ENCODE measurements at places on chromosomes 1 and 21.

DNA sequence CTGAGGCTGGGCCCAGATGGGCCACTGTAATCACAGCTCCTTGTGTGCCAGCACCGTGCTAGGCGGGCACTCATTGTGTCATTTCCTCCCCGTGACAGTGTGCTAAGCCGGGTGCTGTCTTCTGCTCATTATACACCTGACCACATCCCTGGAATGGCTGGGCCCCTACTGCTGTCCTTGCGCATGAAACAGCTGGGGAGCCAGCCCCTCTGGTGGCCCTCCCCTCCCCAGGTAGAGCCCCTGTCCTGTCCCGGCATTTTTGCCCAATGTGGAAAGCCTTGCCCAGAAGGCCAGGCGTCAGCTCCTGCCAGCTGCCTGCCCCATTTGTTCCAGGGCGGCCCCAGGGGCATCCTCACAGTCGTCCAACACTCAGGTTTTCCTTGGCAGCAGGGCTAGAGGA, 107.4 kb upstream of the CASZ1 start:
- DNase-seq = no peak

- peak; percentile 34 for DNase-seq
Measured at GRCh38 chr1:153474347-153474746, 13.9 kb upstream of the S100A7 start.

- DNase-seq = no peak
Measured at GRCh38 chr1:219582865-219583264, 30.0 kb downstream of the ZC3H11B start.

- peak; percentile 38 for DNase-seq
Measured at GRCh38 chr21:15986277-15986676, 256.5 kb downstream of the USP25 start.

GRCh38 chr1:68093737-68094136, 43.3 kb upstream of the DIRAS3 start:
- DNase-seq = peak; percentile 39

GRCh38 chr1:38083541-38083940, 36.9 kb upstream of the POU3F1 start:
- no peak for DNase-seq
